ENCODE measurements at places on chromosomes 4 and X.
A peak's percentile ranks its signal among the peaks of the same experiment; 100 is the strongest.

- no peak for DNase-seq
Observed at GRCh38 chr4:111880116-111880515, 265.1 kb upstream of the FAM241A start.

GRCh38 chr4:40283968-40284367 lies 51.2 kb upstream of the CHRNA9 start:
- DNase-seq: peak; percentile 88

- DNase-seq: peak; percentile 9
Observed at GRCh38 chrX:74534569-74535038, 79.8 kb downstream of the RLIM start.

DNA sequence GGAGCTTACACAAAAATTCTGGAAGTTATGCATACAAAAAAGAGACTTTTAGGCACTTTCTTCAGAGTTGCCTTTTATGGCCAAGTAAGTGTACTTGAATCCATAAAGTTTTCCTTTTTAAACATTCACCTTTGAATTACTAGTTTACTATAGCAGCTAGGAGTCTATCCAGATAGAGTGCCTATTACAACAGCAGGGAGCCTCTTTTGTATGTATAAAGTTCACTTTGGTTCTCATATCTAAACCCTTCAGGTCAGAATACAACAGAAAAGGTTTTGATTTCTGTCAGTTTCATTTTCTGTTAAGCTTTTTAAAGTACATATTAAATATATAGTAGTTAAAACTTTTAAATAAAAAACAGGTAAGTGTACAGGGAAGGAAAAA lies 51.4 kb upstream of the IL13RA1 start:
- no peak for DNase-seq

DNA sequence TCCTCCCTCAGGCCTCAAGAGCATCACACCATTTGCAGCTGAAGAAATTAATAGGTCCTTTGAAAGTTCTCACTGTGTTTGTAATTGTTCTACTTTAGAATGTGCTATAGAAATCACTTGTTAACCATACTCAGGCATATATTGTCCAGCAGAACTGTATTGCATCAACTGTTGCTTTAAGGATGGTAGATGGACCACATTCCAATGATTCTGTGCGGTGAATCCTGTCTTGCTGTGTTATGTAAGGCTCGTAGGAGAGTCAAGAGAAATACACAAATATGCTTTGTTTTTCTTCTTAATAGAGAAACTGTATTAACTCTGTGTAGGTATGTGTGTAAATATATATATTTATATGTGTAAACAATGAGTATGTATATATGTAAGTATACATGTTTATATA lies 6.3 kb upstream of the ADGRA3 start:
- DNase-seq: no peak

DNA sequence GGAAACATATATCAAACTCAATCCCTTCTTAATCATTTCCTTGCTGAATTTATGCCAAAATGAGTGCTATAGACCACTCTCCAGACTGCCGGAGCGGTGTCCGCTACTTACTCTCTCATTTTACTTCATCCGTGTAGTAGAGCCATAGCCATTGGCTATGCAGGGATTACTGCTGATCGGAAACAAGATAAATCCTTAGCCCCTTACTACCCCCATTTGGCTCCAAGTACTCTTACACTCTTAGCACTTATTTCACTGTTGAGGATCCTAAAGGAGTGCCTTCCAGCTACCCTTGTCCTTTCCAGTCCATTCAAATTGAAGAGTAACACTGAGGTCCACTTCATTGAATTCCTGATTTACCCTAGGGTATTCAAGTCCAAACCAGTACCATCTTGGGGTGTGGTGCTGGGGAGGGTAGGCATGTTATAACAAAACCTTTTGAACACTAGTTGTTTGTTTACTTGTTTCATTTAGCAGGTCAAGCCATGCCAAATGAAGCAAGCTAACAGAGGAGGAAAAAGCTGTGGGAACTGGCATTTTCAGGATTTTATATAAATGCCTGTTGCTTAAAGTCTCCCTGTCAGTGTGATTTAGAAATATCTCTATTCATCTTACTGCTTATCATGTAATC lies 715.1 kb downstream of the FSTL5 start:
- DNase-seq: no peak

DNA sequence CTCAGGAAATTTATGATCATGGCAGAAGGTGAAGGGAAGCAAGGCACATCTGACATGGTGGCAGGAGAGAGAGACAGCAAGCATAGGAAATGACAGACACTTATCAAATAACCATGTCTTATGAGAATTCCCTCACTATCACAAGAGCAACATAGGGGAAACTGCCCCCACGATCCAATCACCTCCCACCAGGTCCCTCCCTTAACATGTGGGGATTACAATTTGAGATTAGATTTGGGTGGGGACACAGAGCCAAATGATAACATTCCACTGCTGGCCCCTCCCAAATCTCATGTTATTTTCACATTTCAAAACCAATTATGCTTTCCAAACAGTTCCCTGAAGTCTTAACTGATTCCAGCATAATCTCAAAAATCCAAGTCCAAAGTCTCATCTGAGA lies 8.2 kb upstream of the TMA16 start:
- no peak for DNase-seq

- no peak for DNase-seq
Observed at GRCh38 chrX:132584936-132585335, 96.1 kb upstream of the MBNL3 start.

DNA sequence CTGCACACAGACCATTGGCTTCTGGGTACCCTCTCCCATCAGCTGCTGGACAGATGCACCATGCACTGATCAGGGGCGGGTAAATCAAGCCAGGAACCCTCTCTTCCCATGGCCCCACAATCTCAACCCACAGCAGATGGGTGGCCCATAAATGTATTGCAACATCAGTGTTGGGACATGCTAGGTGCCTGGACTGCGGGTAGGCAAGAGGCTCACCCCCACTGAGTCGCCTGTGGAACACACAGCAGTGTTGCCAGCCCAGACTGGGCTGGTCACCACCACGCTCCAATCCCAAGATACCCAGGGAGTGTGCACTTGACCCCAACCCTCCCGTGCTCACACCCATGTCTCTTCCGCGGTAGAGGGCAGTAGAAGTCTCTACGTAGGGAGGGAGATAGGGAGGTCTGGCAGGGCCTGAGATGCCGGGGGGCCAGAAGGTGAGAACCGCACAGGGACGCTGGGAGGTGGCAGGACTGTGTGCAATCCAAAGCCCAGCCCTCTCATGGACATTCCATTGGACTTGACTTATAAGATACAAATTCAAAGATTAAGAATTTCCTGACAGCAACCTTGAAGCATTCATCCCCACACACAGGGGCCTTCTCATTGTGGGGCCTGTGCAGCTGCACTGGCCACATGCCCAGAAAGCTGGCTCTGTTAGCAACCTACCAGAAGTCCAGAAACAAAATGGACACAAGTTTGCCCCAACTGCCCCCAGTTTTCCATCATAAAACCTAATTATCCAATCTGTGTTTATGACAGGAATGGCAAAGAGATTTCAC lies 183.7 kb downstream of the NSUN7 start:
- DNase-seq: no peak

- DNase-seq: no peak
Observed at GRCh38 chr4:138865765-138866164, 149.8 kb upstream of the NOCT start.

GRCh38 chrX:122087341-122087740 lies 1039.9 kb downstream of the GLUD2 start:
- DNase-seq: no peak

DNA sequence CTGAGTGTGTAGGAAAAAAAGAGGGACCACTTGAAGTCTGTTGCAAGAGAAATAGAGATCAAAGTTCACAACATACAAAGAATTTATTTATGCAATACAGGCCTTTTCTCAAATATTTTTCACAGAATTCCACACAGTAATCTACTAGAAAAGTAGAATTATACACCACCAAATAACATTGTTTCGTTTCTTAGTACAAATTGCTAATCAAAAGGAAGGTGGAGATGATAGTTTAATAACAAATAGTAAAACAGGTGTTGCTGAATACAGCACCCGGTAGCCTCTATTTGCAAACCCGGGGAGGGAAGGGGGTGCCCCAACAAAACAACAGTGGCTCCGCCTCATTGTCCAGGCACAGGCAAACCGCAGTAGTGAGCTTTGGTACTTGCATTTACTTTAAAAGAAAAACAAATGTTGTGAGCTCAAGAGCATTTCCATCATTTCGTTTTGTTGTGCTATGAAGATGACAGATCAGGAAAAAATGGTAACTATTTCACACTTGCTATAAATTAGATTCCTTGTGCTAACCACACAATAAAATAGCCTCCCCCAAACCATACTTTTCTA lies 186.4 kb downstream of the DCLK2 start:
- no peak for DNase-seq

DNA sequence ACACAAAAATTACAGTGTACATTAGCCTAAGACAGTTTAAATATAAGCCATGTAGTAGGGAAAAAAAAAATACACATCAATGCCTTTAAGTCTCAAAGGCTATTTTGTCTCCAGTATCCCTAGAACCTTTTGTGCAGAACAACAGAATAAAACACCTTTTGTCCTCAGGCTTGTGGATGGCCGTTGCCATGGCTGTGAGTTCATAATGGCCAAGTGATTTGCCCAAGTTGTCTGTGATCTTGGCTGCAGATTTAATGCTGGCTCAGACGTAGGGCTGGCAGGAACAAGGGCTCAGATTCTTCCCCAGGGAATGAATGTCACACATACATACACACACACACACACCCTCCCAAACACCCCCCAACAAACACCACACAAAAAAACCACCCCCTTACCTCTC lies 25.3 kb downstream of the GPM6B start:
- DNase-seq: no peak

- DNase-seq: no peak
Observed at GRCh38 chr4:144449611-144450010, 196.3 kb upstream of the HHIP start.

- DNase-seq: no peak
Observed at GRCh38 chr4:179871726-179872125, 2371.5 kb upstream of the TENM3 start.

Data from stimulated activated CD4-positive, alpha-beta T cell treated with anti-CD3 and anti-CD28 coated beads, Interleukin-4, amount 100 ng/mL, for 24 hours (primary cell).